Activated CD4-positive, CD25-positive, alpha-beta regulatory T cell (primary cell): ENCODE measurements at places on chromosomes 1 and 21.

DNA sequence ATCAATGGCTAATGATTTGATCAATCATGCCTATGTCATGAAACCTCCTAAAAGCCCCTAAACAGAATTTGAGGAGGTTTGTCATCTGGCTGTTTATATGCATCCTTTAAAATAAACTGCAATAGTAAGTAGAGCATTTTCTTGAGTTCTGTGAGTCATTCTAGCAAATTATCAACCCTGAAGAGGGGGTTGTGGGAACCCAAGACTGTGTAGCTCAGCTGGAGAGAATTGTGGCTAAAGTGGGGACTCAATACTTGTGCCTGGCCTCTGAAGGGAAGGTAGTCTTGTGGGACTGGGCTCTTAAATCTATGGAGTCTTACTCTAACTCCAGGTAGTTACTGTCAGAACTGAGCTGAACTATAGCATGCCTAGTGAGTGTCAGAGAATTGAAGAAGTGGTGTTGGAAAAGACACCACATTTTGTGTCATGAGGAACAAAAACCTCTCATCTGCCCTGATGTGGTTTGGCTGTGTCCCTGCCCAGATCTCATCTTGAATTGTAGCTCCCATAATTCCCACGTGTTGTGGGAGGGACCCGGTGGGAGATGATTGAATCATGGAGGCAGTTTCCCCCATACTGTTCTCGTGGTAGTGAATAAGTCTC lies 402.4 kb downstream of the USH2A start:
- no peak for DNase-seq

DNA sequence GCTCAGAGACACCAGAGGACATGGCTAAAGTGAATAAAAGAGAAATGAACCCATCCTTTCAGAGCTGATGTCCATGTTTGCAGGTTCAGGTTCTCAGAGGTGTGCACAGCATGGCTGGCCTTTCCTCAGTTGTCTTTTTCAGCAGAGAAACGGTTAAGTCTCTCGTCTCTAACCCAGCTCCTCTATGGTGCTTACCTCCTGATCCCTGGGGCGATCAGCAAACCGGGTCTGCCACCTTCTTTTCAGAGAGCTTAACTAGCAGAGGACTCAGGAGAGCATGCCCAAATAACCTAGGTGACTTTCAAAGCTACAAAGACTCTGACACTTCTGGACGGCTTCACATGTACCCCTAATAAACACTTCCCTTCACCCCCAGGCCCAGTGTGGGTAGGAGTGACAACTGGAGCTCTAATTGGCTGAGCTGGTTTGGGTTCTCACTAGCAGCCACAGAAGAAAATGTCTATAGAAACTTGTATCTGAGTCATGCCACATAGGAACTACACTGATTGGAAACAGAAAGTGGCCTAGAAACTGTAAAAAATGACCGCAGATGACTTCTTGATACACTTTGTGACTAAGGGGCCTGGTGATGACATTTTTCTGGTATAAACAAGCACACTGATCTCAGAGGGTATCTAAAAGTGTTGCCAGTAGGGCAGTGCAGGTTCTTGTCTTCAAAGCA lies at the start of gene AIM2:
Gene AIM2, minus strand, starts transcription at position 329 of the 682 bp plus-strand sequence. CDS start 3,267 bp downstream, outside the sequence.
- DNase-seq = peak; percentile 36

DNA sequence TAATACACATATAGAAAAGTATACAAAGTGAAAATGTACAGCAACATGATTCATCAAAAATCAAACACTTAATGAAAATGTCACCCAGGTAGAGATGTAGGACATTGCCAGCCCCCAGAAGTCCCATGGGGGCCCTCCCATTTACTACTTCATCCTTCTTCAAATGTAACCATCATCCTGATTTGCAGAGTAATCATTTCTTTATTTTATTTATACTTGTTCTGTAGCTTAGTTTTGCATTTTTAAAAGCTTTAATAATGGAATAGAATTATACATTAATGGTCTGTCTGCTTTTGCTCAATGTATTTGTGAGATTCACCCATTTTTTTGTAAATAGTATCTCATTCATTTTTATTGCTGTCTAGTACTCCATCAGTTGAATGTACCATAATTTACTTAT lies 96.8 kb upstream of the CD55 start:
- DNase-seq = no peak

DNA sequence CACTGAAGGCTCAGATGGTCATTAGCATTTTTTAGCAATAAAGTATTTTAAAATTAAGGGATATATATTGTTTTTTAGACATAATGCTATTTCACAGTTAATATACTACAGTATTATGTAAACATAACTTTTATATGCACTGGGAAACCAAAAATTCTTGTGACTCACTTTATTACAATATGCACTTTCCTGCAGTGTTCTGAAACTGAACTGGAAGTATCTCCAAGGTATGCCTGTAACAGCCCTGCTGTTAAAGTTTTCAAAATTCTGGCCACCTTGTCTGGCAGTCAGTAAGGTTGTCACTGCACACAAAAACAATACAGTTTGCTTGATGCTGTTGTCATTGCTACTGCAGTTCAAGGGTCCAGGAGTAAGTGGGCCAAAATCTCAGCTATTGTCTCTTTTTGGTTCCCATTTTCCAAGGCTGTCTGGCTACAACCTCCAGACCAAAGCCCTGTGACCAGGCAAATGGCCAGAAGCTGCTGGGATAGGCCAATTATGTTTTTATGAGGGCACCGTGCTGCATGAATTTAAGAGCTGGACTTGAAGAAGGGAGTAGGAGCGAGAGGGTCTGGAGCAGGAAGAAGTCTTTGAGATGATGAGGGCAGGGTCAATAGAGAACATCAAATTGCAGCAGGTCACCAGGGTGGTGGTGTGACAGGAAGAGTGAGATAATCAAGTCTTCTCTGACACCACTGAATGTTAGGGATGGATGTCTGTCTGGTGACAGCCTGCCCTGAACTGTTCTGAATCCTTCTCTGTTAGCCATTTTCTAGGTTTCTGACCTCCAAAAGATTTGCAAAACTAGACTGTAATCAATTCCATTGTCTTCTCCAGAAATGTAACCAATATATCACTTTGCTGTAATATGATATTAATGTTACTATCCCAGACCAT lies 82.3 kb upstream of the CACHD1 start:
- DNase-seq = no peak

- no peak for DNase-seq
These were observed 22.9 kb downstream of the S1PR1 start for GRCh38 chr1:101259744-101260148.

DNA sequence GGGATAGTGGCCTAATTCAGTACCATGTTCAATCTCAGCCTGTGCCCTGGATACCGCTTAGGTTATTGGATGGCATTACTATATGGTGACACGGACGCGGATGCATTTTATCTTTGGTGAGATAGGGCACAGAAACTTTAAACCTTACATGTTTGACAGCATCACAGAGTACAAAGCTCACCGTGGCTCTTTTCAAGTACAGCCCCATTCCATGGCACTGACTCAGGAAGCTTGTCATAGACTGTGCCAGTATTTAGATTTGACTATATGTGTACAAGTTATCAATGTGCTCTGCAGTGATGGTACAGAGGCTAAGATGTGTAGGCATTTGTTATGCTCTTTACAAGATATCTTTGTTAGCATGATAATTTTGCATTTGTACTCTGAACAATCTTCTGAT lies 169.0 kb downstream of the RYR2 start:
- DNase-seq = no peak

GRCh38 chr1:212556822-212557549 lies 51.6 kb upstream of the ATF3 start:
- DNase-seq = no peak

- DNase-seq = no peak
These were observed 64.1 kb upstream of the SCAF4 start for GRCh38 chr21:31795992-31796391.

DNA sequence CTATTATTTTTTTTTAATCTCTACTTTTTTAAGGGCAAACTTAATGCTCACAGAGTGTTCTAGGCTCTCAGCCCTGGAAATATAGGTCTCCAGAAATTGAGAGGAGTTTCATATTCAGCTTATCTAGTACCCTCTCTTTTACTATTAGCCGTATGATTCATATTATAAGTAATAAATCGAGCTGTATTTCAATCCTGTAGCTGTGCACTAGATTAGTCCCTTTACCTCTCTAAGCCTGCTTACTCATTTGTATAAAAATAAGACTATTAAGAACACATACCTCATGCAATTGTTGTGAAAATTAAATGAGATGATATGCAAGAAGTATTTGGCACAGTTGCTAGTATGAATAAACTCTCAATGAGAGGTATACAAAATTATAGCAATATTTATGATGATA lies 128.2 kb upstream of the HOOK1 start:
- no peak for DNase-seq

- DNase-seq = no peak
These were observed 997 bp upstream of the SIM2 start for GRCh38 chr21:36697851-36698384.

DNA sequence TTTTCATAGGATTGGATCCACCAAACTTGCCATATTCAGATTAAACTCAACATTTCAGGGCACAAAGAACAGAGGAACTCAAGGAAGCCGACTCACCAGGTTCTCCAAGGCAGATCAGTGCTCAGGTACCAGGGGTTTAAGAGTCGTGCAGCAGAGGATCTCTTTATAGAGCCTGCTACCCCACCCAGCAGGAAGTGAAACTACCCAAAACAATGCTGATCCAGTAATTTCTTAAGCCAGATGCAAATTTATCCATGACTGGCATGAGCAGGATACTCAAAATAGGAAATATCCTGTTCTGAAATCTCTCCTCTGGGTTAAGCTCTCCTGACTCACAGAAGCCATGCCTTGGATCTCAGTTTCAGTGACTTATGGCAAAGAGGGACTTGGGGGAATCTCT lies at the start of gene SPRR2A:
Gene SPRR2A, minus strand, starts transcription at position 138 of the 400 bp plus-strand sequence. CDS start 777 bp downstream, outside the sequence.
- DNase-seq = no peak

DNA sequence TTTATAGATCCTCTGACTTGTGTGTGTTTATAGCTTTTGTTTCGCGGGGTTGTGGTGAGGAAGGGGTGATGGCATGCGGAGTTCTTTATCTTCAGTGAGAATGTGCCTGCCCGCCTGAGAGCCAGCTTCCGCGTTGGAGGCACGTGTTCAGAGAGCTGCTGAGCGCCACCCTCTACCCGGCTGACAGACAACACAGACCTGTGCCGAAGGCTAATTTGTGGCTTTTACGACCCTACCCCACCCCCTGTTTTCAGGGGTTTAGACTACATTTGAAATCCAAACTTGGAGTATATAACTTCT lies 14.4 kb upstream of the CD101 start:
- DNase-seq = peak; percentile 44

- no peak for DNase-seq
These were observed 15.2 kb downstream of the CDCP2 start for GRCh38 chr1:54137534-54138061.

DNA sequence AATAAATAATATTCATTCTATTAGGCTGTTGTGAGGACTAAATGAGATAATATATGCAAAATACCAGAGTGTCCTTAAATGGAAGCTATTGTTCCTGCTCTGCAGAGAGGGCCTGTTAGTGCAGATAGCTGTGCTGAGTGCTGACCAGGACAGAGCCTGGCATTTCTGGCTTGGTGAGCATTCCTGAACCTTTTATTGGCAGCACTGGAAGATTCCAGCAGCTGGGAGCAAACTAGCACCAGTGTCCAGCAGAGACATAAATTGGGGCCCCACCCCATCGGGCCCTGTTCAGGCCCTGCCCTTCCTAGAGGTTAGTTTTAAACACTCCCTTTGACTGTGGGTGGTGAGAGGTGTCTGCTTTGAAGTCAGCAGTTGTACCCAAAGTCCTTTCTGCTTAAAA lies 85.9 kb upstream of the GADD45A start:
- no peak for DNase-seq

DNA sequence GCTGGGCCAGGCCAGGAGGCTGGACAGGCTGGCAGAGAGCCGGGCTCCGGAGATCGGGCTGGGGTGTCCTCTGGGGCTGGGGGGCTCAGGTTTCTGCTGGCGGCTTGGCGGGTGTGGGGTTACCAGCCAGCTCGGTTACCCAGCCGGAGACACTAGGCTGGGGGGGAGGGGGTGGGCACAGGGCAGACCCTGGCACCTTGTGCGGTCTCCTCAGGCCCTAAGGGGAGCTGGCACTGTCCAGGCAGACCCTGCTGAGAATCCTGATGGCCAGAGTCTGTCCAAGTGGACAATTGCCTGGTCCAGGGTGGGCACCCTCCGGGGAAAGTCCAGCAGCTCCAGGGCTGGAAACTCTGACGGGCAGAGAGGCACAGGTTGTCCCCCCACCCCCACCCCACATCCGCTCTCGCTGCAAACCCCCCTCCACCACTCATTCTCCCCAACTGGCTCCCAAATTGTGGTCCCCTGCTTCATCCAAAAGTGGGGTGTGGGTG lies 6.7 kb downstream of the ZBTB7B start:
- no peak for DNase-seq

DNA sequence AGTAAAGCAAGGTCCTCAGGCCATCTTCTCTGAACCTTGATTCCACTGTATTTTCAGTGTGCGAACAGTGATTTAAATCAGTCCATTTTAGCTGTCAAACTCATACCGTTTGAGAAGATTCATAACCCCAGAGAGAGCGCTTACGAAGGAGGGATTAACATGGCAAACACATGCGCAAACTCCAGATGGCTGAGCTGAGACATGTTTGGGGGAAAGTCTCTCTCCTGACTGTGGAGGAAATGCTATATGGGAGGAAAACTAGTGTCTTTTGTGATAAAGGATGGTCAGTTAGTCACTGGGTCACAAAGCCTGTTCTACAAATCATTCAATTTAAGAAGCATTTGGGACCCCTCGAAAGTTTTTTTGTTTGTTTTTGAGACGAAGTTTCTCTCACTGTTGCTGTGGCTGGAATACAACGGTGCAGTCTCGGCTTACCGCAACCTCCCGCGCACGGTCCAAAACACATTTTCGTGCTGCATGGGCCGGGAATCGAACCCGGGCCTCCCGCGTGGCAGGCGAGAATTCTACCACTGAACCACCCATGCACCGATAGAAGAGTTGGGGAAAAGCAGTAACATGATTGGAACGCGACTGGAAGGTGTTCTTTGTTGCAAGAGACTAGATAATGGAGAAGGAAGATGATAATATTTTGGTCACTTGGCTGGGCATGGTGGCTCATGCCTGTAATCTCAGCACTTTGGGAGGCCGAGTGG lies 58.4 kb upstream of the CXADR start:
- DNase-seq = no peak

DNA sequence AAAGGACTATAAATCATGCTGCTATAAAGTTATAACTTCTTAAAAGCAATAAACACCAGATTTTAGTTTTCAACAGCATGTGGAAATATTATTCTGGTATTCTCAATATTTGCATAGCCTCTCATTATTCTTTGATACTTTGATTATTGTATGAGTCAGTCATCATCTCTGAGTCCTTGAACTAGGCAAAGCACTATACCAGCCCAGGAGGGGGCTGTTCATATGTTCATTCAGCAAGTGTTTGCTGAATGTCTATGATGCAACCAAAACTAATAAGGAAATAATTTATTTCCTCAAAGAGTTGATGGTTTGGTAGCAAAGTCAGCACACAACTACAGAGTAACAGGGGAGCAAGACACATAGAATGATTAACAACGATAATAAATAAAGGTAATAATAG lies 175.6 kb upstream of the C1orf105 start:
- DNase-seq = no peak

GRCh38 chr1:87226341-87226760 lies 102.3 kb upstream of the LMO4 start:
- no peak for DNase-seq

DNA sequence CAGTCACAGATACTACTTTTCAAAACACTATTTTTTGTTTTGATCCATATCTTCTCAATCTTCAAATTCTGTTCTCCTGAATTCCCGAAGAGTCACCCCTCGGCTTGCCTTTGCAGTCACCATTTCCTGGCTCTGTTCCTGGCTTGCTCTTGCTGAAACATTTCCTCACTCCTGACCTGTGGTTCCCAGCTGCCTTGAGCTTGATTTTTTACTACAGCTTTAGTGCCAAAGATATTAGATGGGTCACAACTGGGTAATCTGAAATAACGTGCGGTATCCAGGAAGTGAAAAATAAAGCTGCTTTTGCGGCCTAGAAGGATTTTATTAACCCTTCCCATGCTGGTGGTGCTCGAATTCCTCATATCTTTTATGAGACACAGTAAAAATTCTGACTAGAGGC lies 318.8 kb downstream of the PCP4 start:
- DNase-seq = no peak
